Kidney capillary endothelial cell (primary cell): ENCODE measurements at places on chromosomes 5 and 9.
A peak's percentile ranks its signal among the peaks of the same experiment; 100 is the strongest.

GRCh38 chr9:89896806-89897340, 292.1 kb downstream of the GADD45G start:
- DNase-seq, result no peak

DNA sequence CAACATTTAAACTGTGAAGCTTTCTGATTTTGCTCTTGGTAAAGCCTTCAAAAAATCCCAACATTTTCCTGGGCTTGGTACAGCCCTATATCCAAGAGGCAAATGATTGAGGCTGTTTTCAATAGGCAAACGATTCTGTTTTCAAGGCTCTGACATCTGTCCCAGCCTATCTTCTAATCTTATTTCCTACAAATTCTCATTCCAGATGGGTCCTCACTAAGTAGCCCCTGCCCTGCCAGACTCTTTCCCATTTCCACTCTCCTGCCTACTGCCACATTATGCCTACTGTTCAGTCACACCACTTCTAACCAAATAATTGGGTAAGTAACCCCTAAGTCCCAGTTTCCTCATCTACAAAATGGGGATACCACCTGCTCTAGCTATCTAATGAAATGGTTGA, 3.5 kb downstream of the GBA2 start:
- no peak for DNase-seq

DNA sequence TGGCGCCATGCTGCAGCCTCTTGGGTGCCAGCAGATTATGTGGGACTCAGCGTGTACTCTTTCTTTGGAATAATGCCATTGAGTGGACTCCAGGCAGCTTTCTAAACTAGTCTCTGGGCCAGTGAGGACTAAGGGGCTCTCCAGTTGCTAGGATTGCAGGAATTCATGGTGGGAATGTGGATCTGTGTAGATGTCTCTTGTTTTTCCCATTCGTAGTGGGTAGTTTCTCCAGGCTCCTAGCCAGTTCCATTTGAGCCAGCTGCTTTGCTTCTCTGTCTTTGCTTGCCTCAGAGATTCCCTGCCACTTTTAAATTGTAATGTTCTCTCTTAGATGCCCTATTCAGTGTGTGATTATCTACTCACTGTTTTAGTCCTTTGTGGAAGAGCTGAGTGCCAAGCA, 42.6 kb downstream of the SLF1 start:
- no peak for DNase-seq

DNA sequence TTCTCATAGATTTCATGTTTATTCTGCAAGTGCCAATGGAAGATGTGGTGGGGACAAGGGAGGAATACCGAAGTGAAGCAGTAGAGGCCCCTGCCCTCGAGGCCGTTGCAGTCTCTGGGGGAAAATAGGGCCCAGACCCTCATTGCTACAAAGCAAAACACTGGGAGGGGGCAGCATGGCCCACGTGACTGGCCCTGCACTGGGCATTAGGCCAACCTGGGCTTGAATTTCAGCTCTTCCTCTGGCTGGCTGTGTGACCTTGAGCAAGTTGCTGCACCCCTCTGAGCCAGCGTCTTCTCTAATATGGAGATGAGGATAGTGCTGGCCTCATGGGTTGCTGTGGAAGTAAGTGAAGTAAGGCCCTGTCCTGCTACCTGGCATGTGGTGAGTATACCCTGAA, 709 bp upstream of the SYNPO start:
- no peak for DNase-seq

- DNase-seq, result peak; percentile 35
These were observed 246.8 kb downstream of the ARHGAP26 start for GRCh38 chr5:143016777-143017516.

DNA sequence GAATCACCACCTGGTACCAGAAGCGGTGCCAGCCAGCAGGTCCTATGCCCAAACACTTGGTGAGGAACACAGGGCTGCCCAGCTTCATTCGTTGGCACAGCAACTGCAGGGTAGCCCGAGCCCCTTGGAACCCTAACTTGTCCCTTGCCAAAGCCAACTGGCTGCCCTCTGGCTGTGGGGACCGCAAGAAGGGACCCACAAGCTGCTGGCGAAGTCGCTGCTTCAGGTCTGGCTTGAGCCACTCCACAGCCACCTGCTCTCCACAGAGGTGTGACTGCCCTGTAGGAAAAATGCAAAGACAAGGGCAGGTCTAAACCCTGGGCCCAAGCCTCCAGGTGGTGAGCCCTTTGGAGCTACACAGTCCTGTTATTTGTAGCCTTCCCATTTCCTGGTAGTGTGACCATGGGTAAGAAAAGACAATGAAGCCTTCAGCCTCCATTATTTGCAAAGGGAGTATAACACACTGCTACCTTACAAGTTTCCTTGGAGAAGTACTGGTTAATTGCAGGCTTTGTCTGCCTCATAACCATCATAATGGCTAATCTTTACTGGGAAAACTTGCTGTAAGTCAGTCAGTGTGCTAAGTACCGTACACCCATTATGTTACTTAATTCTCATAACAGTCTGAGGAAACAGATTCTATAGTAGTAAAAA, 1.8 kb downstream of the DND1 start:
- no peak for DNase-seq

GRCh38 chr5:27592231-27592630, 553.8 kb upstream of the CDH9 start:
- DNase-seq, result no peak

- DNase-seq, result no peak
These were observed 995.4 kb upstream of the ACO1 start for GRCh38 chr9:31389075-31389474.

GRCh38 chr5:14777932-14778791, 93.4 kb downstream of the ANKH start:
- no peak for DNase-seq

GRCh38 chr9:127076860-127077643, 45.4 kb downstream of the ANGPTL2 start:
- no peak for DNase-seq

- DNase-seq, result no peak
These were observed 1.2 kb upstream of the PURA start for GRCh38 chr5:140112685-140113179.

- no peak for DNase-seq
These were observed 55.5 kb upstream of the FST start for GRCh38 chr5:53424686-53425615.

- DNase-seq, result no peak
These were observed 746 bp downstream of the RGS3 start for GRCh38 chr9:113464286-113464660.

GRCh38 chr5:113044776-113045465, 68.3 kb downstream of the DCP2 start:
- no peak for DNase-seq

GRCh38 chr5:138568061-138568824, 7.0 kb downstream of the HSPA9 start:
- DNase-seq, result no peak

- DNase-seq, result no peak
These were observed 265.4 kb upstream of the VLDLR start for GRCh38 chr9:2356041-2356790.

- no peak for DNase-seq
These were observed 985 bp upstream of the WDR38 start for GRCh38 chr9:124852121-124852828.

DNA sequence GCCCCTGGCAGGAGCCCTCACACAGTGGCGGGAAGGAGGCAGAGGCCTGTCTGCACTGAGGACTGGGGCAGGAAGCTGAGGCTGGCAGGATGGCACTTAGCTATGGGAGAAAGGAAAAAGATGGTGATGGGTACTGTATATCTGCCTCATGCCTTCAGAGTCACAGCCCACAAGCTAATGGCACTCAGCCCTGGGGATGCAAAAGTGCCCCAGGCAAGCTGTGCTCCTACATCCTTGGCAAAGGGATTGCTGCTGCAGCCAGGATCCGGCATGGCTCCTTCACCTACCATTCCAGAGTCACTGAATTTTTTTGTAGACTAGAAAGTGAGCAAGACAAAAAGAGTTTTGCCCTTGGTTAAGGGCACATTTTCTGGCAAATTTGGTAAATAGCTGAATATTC, 8.7 kb downstream of the ACSL6 start:
- DNase-seq, result no peak

DNA sequence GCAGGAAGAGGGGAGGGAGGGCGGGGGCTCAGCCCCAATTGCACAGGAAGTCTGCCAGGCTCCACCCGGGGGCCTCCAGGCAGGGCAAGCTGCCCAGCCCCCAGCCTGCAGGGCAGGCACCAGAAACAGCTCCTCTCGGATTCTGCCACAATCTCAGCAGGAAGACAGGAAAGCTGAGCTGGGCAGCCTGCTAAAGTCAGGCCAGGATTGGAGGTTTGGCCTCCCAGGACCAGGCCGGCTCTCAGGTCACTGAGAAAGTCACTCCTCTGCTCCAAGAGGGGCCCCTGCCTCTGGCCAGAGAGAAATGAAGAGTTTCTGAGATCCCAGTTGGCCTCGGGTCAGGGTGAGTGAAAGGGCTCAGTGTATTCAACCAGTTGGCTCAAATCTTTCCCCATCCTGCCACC, 54.6 kb upstream of the STXBP1 start:
- no peak for DNase-seq

GRCh38 chr5:175383350-175383749, 60.6 kb downstream of the DRD1 start:
- no peak for DNase-seq

- DNase-seq, result no peak
These were observed 622.7 kb upstream of the CDH18 start for GRCh38 chr5:20610681-20611080.

DNA sequence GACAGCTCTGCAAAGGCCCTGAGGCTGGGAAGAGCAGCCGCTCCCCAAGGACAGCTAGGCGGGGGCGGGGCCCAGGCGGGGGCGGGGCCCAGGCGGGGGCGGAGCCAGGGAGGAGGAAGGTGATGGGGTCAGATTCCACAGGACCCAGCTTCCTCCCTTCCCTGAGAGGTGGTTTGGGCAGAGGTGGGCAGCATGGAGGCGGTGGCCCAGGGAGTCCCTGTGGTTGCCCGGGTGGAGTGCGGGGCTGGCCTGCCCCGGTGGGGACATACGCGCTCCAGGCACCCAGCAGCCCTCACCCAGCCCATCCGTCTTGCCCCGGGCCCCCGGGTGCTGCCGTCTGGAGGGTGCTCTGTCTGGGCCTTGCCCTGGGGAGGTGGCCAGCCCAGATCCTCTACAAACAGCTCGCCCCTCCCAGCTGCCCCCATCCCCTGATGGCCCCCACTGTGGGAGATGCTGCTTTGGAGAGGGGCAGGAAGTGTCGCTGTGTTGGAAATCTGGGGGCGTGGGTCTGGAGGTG, 11.0 kb upstream of the RNU6ATAC start:
- DNase-seq, result no peak

DNA sequence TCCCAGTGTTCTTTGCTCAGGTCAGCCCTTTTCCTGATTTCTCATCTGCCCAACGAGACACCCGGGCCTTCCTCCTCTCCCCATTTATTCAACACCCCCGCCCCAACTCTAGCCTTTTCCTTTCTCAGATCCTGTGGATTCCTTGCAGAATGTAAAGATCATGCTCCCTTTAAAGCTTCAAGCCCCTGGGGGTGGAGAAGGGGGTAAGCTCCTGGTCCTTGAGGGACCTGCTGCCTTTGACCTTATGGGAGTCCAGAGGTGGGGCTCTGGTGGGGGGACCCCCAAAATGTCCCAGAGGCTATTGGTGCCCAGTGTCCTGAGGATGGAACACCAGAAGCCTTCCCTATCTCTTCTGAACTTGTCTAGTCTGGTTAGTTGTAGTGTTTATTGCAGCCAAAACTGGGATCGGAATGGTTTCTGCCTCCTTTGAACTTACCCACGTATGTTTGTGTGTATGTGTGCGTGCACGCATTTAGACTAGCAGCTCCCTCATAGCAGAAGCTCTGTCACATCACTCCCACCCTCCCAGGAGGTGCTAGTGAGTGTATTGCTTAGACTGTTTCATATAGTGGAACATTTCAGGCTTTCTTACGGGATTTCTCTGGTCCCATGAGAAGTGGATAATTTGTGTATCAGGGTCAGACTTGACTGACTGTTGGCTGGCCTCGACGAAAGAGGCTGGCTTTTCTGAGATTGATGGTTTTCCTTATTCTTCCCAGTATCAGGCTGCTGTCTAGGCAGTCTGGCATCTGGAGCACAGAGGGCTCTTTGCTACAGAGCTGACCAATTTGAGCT, 1.1 kb downstream of the GALNT10 start:
- DNase-seq, result no peak

DNA sequence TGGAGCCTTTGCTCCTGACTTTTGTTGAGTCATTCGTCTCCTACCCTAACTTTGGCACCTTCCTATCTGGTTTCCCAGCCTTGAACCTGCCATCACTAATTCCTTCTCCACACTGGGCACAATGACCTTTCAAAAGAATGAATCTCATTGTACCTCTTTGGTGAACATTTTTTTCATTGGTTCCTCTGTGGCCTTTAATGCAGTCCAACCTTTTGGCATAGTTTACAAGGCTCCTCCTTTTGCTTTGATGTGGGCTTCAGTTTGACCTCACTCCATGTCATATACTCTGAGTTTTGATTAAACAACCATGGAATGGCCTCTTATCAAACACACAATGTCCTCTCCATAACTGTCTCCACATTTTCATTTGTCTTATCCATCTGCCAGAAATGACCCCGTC, 14.5 kb upstream of the ROPN1L start:
- no peak for DNase-seq

GRCh38 chr5:163874431-163874830, 369.0 kb downstream of the MAT2B start:
- DNase-seq, result no peak

DNA sequence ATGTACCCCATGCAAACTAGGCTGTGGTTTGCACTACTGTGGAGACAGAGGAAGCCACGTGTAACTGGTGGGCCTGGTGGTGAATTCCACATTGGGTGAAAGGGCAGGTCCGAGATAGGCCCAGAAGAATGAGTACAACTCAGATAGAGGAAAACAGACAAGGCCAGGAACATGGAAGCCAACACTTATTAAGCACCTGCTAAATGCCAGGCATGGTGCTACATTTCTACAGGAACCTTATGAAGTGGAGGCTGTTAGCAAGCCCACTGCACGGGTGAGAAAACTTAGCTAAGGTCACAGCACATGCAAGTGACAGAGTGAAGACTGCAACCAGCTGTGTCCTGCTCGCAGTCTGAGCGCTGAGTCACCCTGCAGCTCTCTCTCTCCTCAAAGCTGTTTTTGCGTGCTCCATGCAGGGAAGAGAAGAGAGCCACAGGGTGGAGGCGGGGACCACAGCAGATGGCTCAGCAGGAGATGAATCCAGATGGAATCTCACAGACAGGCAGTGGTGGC, 65.5 kb upstream of the SPTLC1 start:
- DNase-seq, result no peak

DNA sequence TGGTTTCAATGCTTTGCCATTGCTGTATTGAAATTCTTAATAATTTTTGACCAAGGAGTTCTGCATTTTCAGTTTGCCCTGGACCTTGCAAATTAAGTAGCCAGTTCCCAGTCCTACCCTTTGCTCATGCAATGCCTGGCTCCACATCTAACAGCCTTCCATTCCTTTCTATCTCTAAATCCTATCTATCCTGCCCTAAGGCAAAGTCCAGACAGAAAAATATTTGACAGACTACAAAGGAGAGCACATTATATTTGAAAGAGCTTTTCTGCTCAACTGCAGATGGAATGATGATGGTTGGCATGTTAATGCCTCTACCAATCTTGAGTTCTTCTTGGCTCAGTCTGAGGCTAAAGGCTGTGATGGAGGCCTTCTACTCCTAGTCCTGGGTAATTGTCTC, 15.5 kb downstream of the SLC22A4 start:
- no peak for DNase-seq
